ENCODE measurements at places on chromosomes 16 and 17.

DNA sequence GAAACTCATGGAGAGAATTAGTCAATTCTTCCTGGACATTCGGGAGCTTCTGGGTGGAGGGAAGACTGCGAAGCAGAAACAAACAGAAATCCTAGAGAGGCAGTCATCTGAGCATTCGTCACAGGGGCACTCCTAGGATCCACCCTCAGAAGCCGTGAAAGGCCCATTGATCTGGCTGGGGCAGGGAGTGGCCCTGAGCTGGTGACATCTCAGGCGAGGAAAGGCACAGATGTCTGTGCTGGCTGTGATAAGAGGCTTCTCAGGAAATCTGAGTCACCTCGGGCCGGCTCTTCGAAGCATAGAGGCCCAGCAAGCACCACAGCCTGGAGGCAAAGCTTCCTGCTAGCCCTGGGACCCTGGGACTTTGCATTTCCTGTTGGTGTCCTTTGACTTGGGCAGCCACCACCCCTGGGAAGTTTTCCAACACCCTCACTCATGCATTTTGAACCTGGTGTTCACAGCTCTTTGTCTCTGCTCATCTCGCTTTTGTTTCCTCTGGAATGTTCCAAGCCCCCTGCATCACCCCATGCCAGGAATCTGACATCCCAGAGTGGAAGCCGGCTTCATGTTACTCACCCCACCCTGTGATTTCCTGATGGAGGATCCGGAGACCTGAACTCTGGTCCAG lies 23.3 kb upstream of the CDRT4 start:
- no peak for DNase-seq

- DNase-seq: no peak
Measured at GRCh38 chr17:17880577-17881196, 43.9 kb upstream of the SREBF1 start.

GRCh38 chr16:82562183-82562683 lies 64.5 kb upstream of the CDH13 start:
- DNase-seq: no peak

DNA sequence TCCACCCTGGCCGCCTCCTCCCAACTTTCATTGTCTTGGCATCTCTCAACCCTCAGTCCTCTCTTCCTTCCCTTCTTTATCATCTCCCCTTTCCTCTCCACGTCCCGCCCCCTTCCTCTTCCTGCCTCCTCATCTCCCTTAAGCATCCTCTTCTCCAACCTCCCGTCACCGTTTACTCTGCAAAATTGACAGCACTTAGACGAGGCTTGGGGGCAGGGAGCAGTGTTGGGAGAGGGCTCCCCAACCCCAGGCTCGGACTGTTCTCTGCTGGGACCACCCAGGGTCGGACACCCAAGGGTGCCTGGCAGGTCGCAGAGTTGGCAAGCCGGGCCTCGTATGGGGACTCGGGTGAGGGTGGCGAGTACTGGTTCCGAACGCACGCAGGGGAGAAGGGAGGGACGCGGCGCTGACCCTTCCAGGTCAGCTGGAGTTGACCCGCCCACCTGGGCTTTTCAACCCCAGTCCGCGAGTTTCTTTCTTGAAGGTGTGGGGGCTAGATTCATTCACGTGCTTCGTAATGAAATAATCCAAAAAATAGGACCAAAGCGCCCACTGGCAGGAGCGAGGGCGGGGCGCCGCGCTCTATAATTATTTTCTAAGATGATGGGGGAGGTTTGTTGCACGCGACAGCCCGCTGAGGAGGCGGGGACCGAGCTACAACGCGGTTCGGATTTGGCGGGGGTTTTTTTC lies 775 bp upstream of the PAGR1 start:
- no peak for DNase-seq

Data from activated CD8-positive, alpha-beta memory T cell treated with anti-CD3 and anti-CD28 coated beads for 48 hours (primary cell).